CD4-positive, CD25-positive, alpha-beta regulatory T cell (primary cell): ENCODE measurements at places on chromosomes 3 and 15. TPM values are rescaled to one million over a fixed set of nuclear protein-coding genes. Genes with fewer than 3 reads are reported as not detected.

The OCA2 gene
- total RNA-seq = not detected

The TIMP4 gene
- not detected for total RNA-seq

The GATM gene
- 1.0 TPM for total RNA-seq

The ALG1L2 gene
- total RNA-seq = 1.4 TPM

The PDE12 gene
- 33.2 TPM for total RNA-seq

The SMAD6 gene
- total RNA-seq = 0.27 TPM

The CLEC3B gene
- 0.99 TPM for total RNA-seq

DNA sequence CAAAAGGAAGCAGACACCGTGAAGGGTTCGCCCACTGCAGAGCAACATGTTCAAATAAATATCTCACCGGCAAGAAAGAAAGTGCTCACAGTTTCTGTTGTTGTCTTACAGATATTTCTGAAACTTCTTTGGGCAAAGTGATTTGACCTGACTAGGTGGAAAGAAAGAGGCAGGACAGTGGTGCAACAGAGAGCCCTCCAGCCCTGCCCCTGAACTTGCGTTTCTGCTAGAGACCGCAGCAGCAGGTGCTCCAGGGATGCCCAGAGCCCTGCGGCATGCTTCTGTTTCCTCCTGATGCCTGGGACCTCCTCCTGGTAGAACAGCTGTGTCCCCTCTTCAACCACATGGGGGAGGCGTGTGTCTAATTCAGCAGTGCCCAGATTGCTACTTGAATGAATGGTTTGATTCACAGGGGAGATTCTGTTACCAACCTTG lies 123.4 kb downstream of the ATP10A start:
- H3K27me3 ChIP-seq = no peaks in the 10 kb centered on the region
- no peaks in the 10 kb centered on the region for H3K4me1 ChIP-seq
- no peak overlapping the region for H3K4me3 ChIP-seq
- DNase-seq = peak; percentile 58

- no peak overlapping the region for H3K27ac ChIP-seq
- H3K27me3 ChIP-seq = no peaks in the 10 kb centered on the region
- H3K4me3 ChIP-seq = no peak overlapping the region
- no peaks in the 10 kb centered on the region for H3K36me3 ChIP-seq
Measured at GRCh38 chr3:148150141-148150540, 547.6 kb upstream of the AGTR1 start.

DNA sequence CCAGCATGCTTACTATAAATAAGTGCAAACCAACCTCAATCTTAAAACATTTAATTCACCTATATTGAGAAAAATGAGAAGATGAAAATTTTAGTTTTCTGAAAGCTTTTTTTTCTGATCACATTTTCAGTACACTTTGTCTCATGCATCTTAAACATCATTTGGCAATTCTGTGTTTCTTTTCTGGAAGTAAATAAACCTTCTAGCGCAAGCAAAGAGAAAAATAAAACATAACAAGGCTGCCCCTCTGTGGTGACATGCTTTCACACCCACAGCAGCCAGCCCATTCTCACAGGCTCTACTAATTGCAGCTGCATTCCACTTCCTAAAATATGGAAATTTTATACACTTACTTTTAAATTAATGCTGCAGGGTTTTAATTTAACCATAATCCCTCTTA lies 90.1 kb downstream of the NEK10 start:
- no peaks in the 10 kb centered on the region for H3K4me1 ChIP-seq
- no peak overlapping the region for H3K27ac ChIP-seq
- no peaks in the 10 kb centered on the region for H3K36me3 ChIP-seq
- H3K27me3 ChIP-seq = no peaks in the 10 kb centered on the region

- no peak for DNase-seq
- no peaks in the 10 kb centered on the region for H3K27me3 ChIP-seq
- no peak overlapping the region for H3K27ac ChIP-seq
- H3K4me1 ChIP-seq = peaks cover 7% of the 10 kb centered on the region
- no peaks in the 10 kb centered on the region for H3K36me3 ChIP-seq
Measured at GRCh38 chr3:188284455-188285212, 130.7 kb downstream of the LPP start.

GRCh38 chr3:69200384-69201068 lies 78.1 kb upstream of the LMOD3 start:
- no peaks in the 10 kb centered on the region for H3K27me3 ChIP-seq
- H3K4me3 ChIP-seq = peak overlapping the region; percentile 93
- H3K36me3 ChIP-seq = peaks cover 14% of the 10 kb centered on the region
- H3K27ac ChIP-seq = peak overlapping the region; percentile 85
- no peak for DNase-seq

DNA sequence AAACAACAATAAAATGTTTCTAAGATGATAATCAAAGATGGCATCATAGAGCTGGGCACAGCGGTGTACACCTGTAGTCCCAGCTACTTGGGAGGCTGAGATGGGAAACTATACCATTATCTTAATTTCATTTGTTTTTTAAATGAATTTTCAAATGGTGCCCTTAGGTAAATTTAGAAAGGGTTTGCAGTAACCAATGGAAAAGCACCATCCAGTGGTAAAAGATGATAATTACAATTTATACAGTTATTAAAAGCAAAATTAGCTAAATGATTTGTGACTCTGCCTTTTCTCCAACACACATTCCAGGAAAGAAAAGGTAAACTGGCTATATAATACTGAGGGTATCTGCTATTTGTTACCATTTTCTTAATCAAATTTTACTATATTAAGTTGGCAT lies 14.4 kb upstream of the ANKRD28 start:
- peaks cover 18% of the 10 kb centered on the region for H3K4me1 ChIP-seq
- H3K27me3 ChIP-seq = no peaks in the 10 kb centered on the region
- H3K36me3 ChIP-seq = no peaks in the 10 kb centered on the region
- no peak overlapping the region for H3K27ac ChIP-seq
- no peak overlapping the region for H3K4me3 ChIP-seq

GRCh38 chr3:129289201-129289921 lies 10.7 kb downstream of the HMCES start:
- no peak overlapping the region for H3K27ac ChIP-seq
- peaks cover 62% of the 10 kb centered on the region for H3K36me3 ChIP-seq
- no peak for DNase-seq
- no peaks in the 10 kb centered on the region for H3K27me3 ChIP-seq

GRCh38 chr3:190258634-190259033 lies 63.6 kb downstream of the CLDN1 start:
- H3K27ac ChIP-seq = no peak overlapping the region
- H3K36me3 ChIP-seq = no peaks in the 10 kb centered on the region
- DNase-seq = no peak
- H3K27me3 ChIP-seq = peaks cover 2% of the 10 kb centered on the region

DNA sequence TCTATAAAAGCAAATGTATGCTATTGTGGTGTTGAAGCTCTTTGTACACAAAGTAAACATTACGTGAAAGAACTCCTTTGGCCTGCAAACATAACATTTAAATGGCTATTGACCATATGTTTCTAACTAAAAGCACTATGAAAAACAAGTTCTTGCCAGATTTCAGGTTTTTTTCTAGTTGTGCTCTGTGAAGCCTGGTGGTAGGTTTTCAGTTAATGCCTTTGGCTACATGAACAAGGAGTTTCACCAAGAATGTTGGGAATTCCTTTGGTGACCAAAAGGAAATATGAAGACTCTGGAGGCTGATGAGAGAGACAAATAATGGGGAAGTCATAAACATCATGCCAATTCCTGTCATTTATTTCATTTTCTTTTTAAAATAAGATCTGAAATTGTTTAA lies 66.0 kb downstream of the RBMS3 start:
- H3K4me1 ChIP-seq = no peaks in the 10 kb centered on the region
- no peaks in the 10 kb centered on the region for H3K36me3 ChIP-seq
- no peaks in the 10 kb centered on the region for H3K27me3 ChIP-seq

- H3K36me3 ChIP-seq = no peaks in the 10 kb centered on the region
- H3K27me3 ChIP-seq = no peaks in the 10 kb centered on the region
- peaks cover 22% of the 10 kb centered on the region for H3K4me1 ChIP-seq
- peak; percentile 44 for DNase-seq
- H3K27ac ChIP-seq = peak overlapping the region; percentile 9
Measured at GRCh38 chr3:112773864-112774263, 72.8 kb downstream of the CD200R1L start.

- H3K4me1 ChIP-seq = no peaks in the 10 kb centered on the region
- no peaks in the 10 kb centered on the region for H3K36me3 ChIP-seq
- DNase-seq = no peak
- no peaks in the 10 kb centered on the region for H3K27me3 ChIP-seq
Measured at GRCh38 chr3:11549580-11550140, 94.1 kb downstream of the VGLL4 start.

DNA sequence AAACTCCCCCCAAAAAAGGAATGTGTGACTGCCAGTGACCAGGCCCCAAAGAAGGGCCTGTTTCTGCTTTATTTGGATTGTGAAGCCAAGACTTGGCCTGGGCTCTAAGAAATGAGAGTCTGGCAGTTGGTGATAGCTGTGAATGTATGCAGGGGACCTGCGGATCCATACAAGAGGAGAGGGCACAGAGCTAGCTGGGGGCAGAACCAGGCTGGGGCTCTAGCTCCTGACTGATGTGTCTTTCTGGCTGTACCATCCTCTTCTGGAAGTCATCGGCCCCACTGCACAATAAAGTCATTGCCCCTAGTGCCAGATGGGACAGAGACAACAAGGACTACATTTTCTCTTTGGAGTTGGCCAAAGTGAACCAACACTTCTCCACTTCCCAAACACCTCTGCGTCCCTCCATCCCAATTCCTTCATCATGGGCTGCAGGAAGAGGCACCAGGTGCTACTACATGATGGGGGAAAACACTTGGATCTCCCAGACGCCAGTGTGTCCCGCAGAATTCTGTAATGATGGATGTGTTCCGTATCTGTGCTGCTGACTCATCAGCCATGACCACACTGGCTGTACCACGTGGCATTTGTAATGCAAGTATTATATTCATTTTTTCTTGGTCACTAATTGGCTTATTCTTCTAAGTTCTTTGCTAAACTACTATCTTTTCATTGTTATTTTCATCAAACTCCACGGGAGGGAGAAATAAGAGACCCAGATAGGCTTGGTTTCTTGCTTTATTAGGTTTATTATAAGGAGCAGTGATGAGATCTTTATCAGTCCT lies 1.7 kb upstream of the PLA2G4F start:
- no peaks in the 10 kb centered on the region for H3K27me3 ChIP-seq
- DNase-seq = no peak
- H3K27ac ChIP-seq = no peak overlapping the region
- no peak overlapping the region for H3K4me3 ChIP-seq
- no peaks in the 10 kb centered on the region for H3K4me1 ChIP-seq
- H3K36me3 ChIP-seq = peaks cover 44% of the 10 kb centered on the region

GRCh38 chr15:63405683-63406390 lies 24.2 kb upstream of the CA12 start:
- H3K36me3 ChIP-seq = no peaks in the 10 kb centered on the region
- no peak overlapping the region for H3K27ac ChIP-seq
- no peaks in the 10 kb centered on the region for H3K4me1 ChIP-seq
- no peak overlapping the region for H3K4me3 ChIP-seq

GRCh38 chr3:130839813-130840212 lies 54.1 kb upstream of the ATP2C1 start:
- no peak overlapping the region for H3K27ac ChIP-seq
- no peaks in the 10 kb centered on the region for H3K4me1 ChIP-seq
- H3K36me3 ChIP-seq = no peaks in the 10 kb centered on the region
- H3K27me3 ChIP-seq = no peaks in the 10 kb centered on the region
- H3K4me3 ChIP-seq = no peak overlapping the region
- DNase-seq = no peak

DNA sequence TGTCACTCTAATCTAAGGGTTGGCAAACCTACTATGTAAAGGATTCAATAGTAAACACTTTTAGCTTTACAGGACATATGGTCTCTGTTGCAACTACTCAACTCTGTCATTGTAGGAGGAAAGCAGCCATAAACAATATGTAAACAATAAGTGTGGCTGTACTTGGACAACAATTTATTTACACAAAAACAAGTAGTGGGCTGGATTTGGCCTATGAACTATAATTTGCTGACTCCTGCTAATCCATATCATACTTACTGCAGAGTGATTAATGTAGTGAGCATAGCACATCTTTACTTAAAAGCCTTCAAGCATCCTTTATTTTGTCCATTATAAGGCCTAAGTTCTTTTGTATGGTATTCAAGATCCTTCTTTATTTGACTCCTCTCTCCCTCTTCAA lies 441.9 kb downstream of the ZIC1 start:
- H3K36me3 ChIP-seq = no peaks in the 10 kb centered on the region
- no peak overlapping the region for H3K4me3 ChIP-seq
- H3K27me3 ChIP-seq = no peaks in the 10 kb centered on the region
- DNase-seq = no peak
- no peak overlapping the region for H3K27ac ChIP-seq
- H3K4me1 ChIP-seq = no peaks in the 10 kb centered on the region

DNA sequence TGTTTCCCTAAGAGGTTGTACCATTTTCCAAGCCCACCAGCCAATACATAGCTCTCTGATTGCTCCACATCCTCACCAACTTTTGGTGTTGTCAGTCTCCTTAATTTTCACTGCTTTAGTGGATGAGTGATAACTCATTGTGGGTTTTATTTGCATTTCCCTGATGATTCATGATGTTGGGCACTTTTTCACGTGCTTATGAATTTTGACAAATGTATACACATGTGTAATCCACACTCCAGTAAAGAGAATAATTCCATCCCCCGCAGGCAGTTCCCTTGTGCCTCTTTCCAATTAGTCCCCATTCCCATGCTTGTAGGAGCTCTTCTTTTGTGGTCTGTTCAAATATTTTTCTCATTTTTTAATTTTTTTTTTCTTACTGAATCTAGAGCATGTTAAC lies 52.4 kb downstream of the ANP32A start:
- H3K36me3 ChIP-seq = no peaks in the 10 kb centered on the region
- H3K4me3 ChIP-seq = no peak overlapping the region
- H3K27ac ChIP-seq = no peak overlapping the region
- H3K27me3 ChIP-seq = no peaks in the 10 kb centered on the region
- DNase-seq = no peak

- no peaks in the 10 kb centered on the region for H3K36me3 ChIP-seq
- H3K4me1 ChIP-seq = no peaks in the 10 kb centered on the region
- no peak overlapping the region for H3K27ac ChIP-seq
- DNase-seq = no peak
Measured at GRCh38 chr15:49964061-49964460, 155.0 kb downstream of the ATP8B4 start.

DNA sequence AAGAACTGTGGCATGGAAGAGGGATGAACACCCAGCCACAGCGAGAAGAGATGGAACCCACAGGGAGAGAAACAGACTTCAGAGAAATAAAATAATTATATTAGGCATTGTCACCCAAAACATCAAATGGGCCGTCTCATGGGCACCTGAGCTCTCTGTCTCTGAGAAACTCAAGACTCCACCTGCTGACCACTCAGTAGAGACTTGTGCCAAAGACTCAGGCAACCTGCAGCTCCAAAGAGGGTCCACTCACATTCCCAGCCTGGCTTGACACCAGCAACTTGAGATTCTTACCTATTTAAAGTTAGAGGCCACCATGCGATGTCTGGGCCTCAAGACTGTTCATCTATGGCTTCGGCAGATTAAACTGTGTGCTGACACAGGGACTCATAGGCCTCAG lies 12.0 kb downstream of the SEMA5B start:
- H3K27me3 ChIP-seq = peaks cover 7% of the 10 kb centered on the region
- H3K4me1 ChIP-seq = no peaks in the 10 kb centered on the region
- no peak overlapping the region for H3K4me3 ChIP-seq
- H3K36me3 ChIP-seq = no peaks in the 10 kb centered on the region
- DNase-seq = no peak
- no peak overlapping the region for H3K27ac ChIP-seq
